Activated CD4-positive, alpha-beta T cell treated with anti-CD3 and anti-CD28 coated beads, Interleukin-2, Interleukin-4, amounts not matched to agents 100 ng/mL and 50 ng/mL, durations not matched to agents 16 hours and 8 hours (primary cell): ENCODE measurements at places on chromosomes 11 and 22.

- no peak for DNase-seq
These were observed 60.6 kb upstream of the CD44 start for GRCh38 chr11:35078470-35078735.

DNA sequence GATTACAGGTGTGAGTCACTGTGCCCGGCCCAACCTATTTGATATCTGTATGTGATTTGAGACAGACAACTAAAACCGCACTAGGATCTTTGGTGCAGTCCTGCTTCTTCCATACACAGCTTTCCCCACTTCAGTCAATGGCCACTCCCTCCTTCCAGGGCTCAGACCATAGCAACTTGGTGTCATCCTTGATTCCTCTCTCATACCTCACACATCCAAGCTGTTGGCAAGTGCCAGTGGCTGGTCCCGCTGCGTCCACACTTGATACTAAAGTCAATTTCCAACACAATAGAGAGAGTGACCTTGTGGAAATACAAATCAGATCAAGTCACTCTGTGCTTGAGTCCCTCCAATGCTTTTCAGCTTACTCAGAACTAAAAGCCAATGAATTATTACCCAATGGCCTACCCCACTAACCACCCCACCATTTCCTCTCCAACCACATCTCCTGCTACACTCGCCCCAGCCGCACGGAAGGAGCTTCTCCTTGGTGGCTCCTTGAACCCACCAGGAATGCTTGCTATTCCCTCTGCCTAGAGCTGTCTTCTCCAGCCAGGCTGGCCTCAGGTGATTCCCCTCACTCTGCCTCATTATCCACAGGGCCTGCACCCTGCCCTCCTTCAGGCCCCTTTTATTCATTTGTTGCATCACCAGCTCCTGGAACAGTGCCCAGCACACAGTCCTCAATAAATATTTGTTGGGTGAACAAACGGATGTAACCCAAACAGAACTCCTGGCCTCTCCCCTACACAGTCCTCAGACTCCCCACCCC, 12.9 kb downstream of the ABTB2 start:
- no peak for DNase-seq

DNA sequence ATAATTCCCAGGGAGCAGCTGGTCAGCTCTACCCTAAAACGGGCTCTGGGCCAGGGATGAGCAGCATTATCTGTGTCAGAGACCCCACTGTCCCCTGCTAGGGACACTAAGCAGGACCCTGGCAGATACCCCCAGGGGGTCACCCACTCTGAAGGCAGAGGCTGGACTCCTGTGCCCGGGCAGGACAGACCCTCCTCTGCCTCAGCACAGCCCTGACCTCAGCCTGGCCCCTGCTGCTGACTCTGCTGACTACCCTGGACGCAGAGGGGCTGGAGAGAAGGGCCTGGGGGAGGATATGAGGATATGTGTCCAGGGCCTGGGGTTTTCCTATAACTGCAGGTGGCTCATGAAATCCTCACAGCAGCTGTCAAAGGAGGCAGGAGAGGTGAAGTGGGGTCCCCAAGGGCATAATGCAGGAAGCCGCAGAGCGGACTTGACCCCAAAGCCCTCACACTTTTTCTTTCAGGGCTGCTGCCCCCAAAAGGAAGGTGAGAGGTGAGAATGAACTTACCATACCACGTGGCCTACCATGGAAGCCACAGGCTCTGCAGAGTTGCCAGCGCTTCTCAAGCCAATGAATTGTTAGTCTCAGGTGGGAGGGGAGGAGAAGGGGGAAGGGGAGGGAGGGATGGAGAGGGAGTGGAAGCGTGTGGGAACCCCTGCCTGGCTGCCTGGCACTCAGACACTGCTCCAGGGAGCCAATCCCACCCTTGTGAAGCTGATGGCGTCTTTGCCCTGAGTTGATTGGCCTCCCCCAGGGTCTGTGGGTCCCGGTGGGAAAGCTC, 76.7 kb upstream of the WNT11 start:
- no peak for DNase-seq

DNA sequence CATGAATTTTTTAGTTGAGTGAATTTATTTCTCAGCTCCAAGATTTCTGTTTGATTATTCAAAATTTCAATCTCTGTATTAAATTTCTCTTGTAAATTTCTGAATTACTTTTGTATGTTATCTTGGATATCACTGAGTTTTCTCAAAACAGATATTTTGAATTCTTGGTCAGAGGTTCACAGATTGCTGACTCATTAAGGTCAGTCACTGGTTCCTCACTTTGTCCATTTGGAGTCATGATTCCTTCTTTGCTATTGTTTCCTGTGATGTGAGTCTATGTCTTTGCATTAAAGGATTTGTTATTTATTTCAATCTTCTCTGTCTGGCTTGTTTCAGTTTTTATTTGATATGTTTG, 10.2 kb upstream of the IL17RA start:
- no peak for DNase-seq

DNA sequence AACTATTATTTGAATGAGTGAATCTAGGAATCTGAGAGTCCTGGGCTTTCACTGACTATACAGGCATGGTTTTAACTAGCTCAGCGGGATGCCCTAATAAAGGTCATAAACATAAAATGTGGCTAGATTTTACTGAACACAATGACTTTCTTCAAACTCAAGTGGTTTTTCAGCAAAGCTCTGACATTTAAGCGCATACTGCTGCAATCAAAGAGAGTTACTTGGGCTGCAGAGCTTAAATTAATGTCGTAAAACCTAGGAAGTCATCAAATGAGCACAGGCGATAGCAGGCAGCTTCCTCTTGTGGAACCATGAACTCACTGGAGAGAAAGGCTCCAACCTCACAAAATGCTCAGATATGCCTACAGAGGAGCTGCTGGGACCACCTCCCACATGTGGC, 6.7 kb downstream of the CSNK2A3 start:
- no peak for DNase-seq

DNA sequence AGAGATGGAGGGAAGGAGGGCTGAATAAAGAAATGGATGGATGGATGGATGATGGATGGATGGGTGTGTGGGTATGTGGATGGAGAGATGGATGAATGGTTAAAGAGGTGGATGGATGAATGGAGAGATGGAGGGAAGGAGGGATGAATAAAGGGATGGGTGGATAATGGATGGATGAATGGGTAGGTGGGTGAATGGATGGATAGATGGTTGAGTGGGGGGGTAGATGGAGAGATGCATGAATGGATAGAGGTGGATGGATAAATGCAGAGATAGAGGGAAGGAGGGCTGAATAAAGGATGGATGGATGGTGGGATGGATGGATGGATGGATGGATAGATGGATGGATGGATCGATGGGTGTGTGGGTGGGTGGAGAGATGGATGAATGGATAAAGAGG, 71.6 kb downstream of the CDKN1C start:
- no peak for DNase-seq

DNA sequence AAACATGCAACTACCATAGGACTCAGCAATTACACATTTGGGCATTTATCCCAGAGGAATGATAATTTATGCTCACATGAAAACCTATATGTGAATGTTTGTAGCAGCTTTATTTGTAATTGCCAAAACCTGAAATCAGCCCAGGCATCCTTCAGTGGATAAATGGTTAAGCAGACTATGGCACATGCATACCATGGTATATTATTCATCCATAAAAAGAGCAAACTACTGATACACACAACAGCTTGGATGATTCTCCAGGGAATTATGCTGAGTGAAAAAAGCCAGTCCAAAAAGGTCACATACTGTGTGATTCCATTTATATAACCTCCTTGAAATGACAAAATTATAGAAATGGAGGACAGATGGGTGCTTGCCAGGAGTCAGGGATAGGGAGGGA, 86.7 kb downstream of the ALX4 start:
- no peak for DNase-seq

DNA sequence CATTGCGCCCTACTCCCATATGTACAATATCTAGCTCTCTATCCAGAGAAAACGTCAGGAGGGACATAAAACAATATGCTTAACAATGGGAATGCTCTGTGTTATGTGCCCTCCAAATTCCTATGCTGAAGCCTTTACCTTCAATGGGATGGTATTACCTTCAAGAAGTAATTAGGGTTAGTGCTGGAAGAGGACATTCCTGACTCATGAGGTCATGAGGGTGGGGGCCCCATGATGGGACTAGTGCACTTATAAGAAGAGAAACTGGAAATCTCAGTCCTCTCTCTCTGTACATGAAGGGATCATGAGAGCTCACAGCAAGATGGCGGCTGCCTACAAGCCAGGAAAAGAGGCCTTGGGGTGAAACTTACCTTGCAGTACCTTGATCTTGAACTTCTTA, 20.3 kb downstream of the MMP20 start:
- DNase-seq, result no peak

- no peak for DNase-seq
These were observed 11.7 kb upstream of the CREB3L1 start for GRCh38 chr11:46265764-46266163.

DNA sequence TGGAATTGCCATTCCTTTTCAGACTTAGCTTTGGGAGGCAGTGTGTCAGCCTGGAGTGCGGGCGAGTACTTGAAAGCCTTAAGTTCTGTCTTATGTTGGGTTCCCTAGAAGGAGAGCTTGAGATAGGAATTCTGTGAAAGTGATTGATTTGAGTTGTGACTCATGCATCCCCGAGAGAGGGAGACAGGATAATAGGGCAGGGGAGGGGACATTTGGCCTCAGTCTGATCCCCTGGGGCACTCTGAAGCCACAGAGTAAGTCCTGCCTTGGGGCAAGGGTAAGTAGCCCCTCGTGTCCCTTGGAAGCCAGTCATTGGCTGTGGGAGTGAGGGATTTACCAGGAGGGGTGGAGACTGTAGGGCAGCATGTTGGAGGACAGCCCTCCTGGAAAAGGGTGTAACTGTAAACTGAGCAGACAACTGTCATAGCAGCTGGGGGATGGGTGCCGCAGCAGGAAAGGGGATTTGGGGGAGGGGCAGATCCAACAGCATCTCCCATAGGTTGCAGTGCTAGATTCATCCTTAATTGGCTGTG, 44.0 kb downstream of the KIAA1671 start:
- DNase-seq, result no peak

DNA sequence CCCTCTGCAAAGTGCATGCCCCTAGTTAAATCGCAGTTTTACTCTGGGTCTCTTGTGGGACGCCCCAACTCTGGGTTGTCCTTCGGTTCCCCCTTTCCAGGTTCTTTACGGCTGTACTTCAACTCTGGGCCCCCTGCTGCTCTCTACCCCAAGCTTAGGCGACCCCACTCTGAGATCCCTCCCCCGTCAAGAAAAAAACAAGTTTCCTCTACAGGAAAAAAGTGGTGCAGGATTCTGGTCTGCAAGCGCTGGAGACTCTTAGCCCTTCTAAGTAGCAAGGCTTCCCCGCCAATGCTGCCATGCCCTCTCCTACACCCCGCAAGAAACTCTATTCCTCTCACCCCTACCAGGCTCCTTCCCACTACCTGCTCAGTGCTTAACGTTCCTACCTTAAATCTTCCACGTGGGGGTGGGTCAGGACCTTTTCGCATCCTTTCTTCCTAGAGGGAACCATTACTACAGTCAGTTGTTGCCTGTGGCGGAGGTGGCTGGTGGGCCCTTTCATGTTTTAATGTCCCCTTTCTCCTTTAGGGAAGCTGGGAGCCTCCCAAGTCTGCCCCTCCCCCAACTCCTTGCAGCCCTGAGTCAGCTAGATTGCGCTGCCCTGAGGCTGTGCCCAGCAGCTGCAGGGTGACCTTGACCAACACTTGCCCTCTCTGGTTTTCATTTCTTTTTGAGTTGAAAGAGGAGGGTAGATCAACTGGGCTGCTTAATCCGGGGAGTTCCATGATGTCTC, 1.4 kb downstream of the NEFH start:
- no peak for DNase-seq

GRCh38 chr11:69101115-69101791, 52.5 kb downstream of the TPCN2 start:
- peak; percentile 68 for DNase-seq

GRCh38 chr22:46710806-46711205, 27.2 kb downstream of the CERK start:
- DNase-seq, result no peak

DNA sequence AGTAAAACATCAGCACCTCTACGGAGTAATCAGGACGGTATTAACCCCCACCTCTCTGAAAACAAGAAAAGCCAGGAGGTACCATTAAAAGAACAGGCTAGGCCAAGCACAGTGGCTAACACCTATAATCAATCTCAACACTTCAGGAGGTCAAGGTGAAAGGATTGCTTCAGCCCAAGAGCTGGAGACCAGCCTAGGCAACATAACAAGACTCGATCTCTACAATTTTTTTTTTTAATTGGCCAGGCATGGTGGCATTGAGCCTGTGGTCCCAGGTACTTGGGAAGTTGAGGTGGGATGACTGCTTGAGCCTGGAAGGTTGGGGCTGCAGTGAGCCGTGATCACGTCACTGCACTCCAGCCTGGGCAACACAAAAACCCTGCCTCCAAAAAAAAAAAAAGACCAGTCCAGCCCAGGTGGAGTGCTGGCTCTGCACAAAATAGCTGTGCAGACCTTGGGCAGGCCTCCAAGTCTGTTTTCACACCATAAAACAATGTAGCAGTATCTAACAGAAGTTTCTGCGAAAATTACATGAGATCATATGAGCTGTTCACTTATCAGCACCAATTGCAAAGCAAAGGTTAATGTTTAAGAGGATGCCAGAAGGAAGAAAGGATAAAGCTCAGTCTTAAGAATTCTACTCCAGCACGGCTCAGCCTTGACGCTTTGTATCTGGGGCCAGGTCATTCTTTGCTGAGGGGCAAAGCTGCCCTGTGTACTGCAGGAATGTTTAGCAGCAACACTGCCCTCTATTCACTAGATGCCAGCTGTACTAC, 14.8 kb downstream of the CHKA start:
- DNase-seq, result no peak

DNA sequence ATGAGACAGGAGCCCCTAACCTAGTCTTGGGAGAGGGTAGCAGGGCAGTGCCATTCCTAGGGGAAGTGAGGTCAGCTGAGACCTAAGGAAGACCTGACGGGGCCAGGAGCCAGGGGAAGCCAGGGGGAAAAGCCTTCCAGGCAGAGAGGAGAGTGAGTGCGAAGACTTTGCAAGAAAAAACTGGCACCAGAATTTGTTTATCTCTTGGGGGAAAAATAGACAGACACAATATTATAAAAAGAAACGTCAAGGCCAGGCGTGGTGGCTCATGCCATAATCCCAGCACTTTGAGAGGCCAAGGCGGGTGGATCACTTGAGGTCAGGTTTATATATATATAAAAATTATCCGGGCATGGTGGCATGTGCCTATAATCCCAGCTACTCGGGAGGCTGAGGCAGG, 26.9 kb upstream of the TESMIN start:
- no peak for DNase-seq

DNA sequence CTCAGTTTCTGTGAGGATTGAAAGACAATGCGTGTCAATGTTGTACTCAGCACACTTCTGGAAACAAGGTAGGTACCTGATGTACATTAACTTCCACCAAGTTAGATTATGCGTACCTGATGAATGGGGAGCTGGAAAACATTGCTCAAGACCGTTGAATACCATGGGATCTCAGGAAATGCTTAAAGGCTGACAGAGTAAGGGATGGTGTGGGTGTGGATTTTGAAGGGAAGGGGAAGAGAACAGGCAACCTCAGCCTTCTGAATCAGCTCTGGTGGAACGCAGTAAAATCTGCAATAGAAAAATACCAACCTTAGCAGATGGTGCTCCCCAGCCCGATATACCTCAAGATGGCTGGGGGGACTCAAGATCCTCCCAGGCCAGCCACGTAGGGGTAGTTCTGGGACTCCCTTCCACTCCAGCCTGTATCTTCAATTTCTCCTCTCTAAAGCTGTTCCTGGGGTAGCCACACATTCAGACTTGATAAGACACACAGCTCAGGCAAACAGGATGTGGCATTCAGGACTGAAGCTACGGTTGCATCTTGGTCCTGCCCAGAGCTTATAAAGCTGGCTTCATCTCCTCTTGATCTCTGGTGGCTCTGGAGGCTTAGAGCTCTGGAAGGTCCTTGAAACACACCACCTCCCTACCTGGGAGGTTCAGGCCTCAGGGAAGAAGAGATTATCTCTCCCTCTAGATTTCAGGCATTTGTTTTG, 111.8 kb downstream of the CTNND1 start:
- DNase-seq, result no peak

- no peak for DNase-seq
These were observed 8.2 kb downstream of the PDE2A start for GRCh38 chr11:72665911-72666472.
